ENCODE measurements at places on chromosomes 12 and 14.

DNA sequence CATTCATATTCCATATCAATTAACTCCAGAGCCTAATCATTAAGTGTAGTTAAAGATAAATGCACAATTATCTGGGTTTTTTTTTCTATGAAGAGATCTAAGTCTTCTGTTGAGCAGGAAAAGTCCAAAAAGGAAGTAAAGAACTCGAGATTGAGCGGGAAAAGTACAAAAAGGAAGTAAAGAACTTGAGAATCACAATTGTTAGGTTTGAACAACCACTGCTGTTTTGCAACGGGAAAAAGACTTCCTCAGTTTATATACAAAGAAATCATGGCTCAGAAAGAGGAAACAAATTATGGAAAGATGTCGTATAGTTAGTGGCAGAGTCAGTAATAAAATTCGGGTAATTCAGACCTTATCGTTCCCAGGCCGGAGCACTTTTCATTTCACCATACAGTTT lies 63.3 kb downstream of the PPP1R12A start:
- no peak for DNase-seq

DNA sequence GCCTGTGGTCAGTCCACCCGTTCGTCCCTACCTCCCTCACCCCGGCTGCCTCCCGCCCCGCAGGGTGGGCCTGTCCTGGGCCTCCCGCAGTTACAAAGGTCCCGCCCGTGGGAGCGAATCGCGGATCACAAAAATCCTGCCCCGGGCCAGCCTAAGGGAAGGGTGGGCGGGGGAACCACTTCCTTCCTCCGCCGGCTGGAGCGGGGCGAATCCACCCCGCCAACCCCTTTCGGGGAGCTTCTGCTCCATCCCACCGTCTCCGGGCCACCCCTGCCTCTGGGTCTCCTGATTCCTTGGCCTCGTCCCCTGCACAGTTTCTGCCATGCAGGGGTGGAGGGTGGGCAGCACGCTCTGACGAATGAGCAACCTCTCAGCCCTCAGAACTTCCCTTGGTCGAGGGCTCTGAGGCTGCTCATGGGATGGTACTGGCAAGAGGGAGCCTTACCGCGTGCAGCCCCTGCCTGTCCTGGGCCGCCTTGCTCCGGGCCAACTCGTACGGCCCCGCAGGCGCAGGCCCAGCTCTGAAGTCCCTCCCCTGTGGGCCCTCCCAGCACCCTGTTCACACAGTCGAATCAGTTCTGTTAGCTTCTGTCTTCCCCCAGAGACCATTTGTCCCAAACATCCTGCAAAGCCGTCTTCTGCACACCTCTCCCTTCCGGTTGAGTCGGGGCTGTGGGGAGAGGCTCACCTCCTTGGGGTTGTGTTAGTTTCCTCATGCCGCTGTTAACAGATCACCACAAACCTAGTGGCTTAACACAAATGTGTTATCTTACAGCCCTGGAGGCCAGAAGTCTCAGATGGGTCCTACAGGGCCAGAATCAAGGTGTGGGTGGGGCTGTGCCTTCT lies 589 bp upstream of the HVCN1 start:
- no peak for DNase-seq

GRCh38 chr14:72904840-72905561 lies 11.1 kb upstream of the DPF3 start:
- no peak for DNase-seq

GRCh38 chr14:54447231-54447692 lies 6.1 kb upstream of the CNIH1 start:
- no peak for DNase-seq

DNA sequence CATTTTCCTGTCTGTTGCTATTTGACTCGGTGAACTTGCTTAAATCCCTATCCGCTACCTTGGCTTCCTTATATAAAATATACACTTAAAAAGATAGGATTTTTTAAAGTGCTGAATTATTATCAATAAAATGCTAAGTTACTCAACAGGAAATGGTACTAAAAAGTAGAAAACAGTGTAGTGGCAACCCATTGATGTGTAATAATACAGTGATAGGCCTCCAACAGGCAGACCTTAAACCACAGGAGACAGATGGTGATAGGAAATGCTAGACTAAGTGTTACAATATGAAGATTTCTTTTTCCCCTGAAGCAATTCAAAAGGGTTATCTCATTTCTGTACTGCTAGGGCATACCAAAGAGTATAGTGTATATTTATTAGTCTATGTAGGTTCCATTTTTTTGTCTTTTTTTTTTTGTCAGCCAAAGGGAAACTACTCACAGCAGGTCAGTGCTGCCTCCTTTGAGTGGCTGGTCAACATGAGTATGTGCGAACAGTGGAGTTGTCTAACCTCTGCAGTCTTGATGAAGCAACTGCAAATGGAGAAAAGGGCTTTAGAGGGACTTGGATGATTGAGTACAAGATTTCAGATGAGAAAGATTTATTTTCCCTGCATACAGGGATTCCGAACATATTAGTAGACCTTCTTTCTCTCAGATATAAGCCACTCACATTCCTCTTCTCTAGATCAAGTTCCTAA lies 183.8 kb downstream of the ACSS3 start:
- DNase-seq = no peak

- DNase-seq = no peak
Observed at GRCh38 chr12:48861111-48861510, 4.6 kb downstream of the RND1 start.

DNA sequence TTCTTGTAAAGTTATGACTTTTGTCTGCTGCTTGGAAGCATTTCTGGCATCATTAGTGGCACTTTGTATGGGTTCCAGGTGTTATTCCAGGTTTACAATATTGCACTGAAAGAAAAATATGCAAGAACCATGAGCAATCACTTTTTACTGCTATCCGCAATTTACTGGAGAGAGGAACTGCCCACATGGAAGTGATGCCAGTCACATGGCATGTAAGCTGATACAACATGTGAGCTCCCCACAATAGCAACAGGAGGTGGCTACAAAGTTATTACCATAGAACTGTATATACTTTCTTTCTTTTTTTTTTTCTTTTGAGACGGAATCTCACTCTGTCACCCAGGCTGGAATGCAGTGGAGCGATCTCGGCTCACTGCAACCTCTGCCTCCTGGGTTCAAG lies 1012.1 kb downstream of the BCL11B start:
- no peak for DNase-seq

DNA sequence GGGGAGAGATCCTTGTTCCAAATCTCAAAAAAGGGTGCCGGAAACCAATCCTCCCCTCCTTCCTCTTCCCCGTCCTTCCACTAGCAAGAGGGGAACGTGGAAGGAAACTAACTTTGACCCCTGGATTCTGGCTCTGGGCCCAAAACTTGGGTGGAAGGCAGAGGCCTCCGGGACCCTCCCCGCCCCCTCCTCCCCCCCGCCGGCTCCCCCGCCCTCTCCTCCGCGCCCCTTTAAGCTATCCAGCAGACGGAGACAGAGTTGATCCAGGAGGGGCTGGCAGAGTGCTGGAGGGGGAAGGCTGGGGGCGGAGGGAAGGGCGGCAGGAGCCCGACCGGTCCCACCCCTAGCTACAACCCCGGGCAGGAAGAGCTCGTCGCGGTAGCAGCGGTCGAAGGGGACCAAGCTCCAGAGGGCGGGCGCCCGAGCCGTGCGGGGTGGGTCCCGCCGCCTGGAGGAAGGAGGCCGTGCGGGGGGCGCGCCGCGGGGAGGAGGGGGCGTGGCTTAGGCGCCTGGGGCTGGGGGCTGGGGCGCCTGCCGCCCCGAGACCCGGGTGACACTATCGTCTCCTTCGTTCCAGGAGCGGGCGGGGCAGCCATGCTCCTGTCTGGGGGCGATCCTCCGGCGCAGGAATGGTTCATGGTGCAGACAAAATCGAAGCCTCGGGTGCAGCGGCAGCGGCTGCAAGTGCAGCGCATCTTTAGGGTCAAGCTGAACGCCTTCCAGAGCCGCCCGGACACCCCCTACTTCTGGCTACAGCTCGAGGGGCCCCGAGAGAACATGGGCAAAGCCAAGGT lies at the start of gene NYNRIN:
Gene NYNRIN, plus strand, starts transcription at position 351 of the 794 bp plus-strand sequence. Its CDS starts 244 bp downstream, at position 595.
- no peak for DNase-seq

GRCh38 chr14:32545506-32546210 lies 216.6 kb downstream of the AKAP6 start:
- no peak for DNase-seq

DNA sequence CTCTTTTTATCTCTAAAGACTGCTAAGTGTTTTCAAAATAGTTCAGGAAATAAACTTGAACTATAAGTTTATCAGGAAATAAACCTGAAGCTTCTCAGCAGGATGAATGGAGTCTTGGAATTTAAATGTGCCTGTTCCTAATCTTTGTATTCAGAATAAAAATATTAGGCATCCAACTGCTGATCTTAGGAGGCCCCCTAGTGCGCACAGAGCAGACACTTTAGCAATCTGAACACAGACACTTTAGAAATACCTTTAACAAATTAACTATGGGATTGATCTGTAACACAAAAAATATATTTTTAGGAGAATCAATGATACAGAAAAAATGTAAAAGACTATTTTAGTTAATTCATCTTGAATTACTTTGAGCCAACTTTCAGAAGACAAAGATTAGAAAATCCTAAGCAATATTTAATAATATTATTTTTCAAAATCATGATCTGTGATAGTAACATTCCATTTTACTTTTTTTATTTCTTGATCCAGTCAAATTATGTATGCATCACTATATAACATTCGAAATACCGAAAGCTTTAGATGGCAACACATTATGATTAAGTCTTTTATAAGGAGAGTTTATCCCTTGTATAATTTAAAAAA lies 80.9 kb downstream of the SLC41A2 start:
- DNase-seq = no peak

DNA sequence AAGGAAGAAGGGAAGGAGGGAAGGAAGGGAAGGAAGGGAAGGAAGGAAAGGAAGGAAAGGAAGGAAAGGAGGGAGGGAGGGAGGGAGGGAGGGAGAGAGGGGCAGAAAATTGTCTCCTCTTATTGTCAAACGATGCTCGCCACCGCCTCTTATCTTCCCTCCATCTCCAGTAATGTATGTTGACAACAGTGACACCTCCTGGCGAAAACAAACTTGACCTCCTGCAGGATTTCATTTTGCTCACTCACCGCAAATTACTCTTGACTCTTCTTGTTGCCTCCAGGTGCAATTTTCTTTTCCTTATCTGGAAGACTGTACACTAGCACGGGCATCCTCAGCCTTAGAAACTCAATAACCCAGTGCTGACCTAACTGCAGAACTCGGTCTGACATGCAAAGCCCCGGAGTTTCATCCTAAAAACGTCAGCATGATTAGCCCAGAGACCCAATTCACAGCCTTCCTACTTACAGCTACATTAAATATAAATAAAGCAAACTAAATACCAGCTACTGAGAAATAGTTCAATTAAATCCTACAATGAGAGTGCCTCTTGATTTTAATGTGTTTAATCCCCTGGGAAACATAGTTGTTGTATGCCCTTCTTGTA lies 512.4 kb upstream of the TMPO start:
- DNase-seq = no peak

DNA sequence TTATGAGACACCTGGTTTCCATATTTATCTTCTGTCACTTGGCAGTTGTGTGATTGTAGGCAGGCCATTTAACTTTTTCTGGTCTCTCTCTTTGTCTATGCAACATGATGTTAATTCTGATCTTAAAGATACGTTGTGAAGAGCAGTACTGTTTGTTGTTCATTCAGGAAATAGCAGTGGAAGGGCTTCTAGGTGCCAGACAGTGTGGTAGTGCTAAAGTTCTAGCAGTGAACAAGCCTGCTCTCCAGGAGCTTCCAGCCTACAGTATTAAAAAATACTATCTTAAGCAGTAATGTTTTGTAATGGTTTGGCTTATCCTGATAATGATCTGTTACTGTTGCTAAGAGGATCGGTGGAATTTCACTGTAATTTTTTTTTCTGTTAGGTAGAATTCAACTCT lies 15.2 kb downstream of the NAA30 start:
- DNase-seq = no peak

- DNase-seq = no peak
Observed at GRCh38 chr14:58872061-58872460, 234.3 kb downstream of the DACT1 start.

GRCh38 chr12:51784688-51785087 lies 63.8 kb downstream of the FIGNL2 start:
- no peak for DNase-seq

- DNase-seq = no peak
Observed at GRCh38 chr14:59177262-59177661, 11.2 kb upstream of the DAAM1 start.

GRCh38 chr12:104177663-104178501 lies 37.7 kb upstream of the TXNRD1 start:
- DNase-seq = no peak

GRCh38 chr12:121003650-121004049 lies 12.6 kb downstream of the C12orf43 start:
- DNase-seq = no peak

GRCh38 chr14:65074449-65075150 lies 27.7 kb downstream of the MAX start:
- DNase-seq = no peak

- no peak for DNase-seq
Observed at GRCh38 chr12:50542448-50542847, 37.7 kb downstream of the DIP2B start.

DNA sequence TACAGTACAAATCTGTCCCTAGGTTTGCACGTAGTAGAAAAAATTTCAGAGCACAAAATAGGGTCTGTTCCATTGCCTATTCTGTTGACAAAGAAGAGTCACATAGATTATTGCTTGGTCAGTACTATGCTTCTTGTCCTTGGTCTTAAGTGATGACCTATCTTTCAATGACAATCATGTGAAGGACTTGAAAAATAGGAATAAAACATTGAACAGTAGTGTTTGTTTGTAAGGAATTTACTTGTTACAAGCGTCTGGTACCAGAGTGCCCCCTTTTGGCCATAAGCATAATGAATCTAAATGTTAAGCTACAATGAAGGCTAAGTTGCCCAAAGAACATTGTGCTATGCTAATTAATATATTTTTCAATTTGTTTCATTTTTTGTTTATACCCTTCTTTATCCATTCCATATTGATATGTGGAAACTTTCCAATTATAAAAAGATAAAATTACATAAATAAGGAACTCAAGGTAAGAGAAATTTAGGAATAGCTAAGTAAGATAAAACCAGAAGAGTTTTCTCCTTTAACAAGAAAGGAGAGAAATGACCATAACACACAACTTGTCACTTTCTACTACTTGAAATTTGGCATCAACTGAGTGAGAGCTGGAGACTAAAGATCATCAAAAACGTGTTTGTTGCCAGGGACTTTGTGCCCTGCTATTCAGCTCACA lies 204.7 kb downstream of the EPS8 start:
- no peak for DNase-seq

DNA sequence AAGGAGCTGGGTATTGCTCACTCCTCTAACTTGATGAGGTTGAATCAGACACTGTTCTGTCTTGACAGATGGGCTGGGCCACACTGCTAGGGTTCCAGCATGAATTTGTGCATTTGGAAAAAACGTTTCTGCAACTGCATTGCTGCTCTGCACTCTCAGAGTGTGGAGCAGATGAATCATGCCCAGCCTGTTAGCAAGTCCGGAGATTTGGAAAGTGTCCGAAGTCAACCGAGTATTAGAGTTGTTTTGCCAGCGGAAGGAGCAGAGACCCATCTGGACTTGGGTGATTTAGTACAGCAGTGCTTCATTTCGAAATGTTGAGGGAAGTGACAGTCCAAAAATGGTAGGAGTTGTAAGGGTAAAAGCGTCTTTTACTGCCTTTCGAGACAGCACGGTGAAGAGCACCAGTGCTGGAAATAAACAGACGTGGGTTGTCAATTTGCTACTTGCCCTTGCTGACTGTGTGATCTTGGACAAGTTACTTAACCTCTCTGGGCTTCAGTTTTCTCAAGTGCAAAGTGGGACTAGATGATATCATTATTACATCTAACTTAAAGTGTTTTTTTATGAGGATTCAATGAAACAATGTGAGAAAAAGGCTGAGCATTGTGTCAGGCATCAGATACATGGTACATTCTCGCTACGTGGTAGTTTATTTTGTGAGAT lies 139.5 kb downstream of the CHST11 start:
- no peak for DNase-seq
